ENCODE measurements at places on chromosomes 5 and 9.

- no peak for DNase-seq
Observed at GRCh38 chr5:139422307-139422893, 16.9 kb downstream of the DNAJC18 start.

DNA sequence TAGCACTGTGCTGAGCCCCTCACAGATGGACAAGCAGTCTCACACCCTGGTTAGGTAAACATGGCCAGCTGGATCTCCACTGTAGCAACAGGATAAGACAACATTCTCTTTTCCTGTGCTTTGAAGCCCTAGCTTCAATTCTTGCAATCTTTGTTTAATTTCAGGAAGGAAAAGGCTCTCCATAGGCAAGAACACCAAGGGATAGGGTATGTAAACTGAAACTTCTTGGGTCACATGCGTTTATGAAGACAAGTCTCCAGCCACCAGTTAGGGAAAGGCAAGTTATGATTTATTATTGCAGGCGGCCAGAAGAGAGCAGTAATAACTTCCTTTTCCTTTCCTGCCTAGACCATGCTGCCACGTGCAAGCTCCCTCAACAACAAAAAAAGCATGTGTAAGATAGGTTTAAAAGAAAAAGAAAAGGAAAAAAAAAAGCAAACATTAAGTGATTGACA, 50.1 kb upstream of the POU5F2 start:
- no peak for DNase-seq

GRCh38 chr5:6601271-6601670, 31.6 kb downstream of the NSUN2 start:
- DNase-seq: no peak

GRCh38 chr5:2039180-2039531, 156.4 kb upstream of the IRX4 start:
- no peak for DNase-seq

GRCh38 chr5:148960070-148960769, 102.6 kb downstream of the SH3TC2 start:
- peak; percentile 26 for DNase-seq

- DNase-seq: no peak
Observed at GRCh38 chr5:54792611-54793404, 192.6 kb downstream of the ESM1 start.

- no peak for DNase-seq
Observed at GRCh38 chr9:129038109-129038852, 1.9 kb downstream of the MIGA2 start.

- no peak for DNase-seq
Observed at GRCh38 chr5:167790462-167791260, 500.8 kb upstream of the WWC1 start.

DNA sequence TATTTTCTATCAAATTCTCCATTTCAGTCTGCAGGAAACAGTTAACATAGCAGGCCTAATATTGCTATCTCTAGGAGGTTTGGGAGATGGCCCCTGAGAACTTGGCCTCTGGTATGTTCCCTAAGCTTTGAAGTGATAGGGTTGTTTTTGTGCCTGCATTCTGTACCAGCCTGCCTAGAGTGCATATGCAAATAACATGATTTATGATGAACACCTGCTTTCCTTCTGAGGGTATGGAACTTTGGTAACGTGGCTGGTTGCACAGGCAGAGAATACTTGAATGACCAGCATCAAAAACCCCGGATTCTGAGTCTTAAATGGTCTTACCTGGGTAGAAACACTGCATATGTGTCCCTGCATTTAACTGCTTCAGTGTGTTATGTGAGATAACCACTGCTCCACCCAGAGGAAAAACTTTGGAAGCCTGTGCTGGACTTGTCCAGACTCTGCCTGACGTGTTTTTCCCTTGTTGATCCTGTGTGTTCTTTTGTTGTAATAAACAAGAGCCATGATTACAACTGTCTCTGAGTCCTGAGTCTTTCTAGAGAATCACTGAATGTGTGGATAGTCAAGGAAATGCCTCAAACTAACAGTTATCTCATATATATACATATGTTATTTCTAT, 111.3 kb upstream of the ABCA1 start:
- no peak for DNase-seq

DNA sequence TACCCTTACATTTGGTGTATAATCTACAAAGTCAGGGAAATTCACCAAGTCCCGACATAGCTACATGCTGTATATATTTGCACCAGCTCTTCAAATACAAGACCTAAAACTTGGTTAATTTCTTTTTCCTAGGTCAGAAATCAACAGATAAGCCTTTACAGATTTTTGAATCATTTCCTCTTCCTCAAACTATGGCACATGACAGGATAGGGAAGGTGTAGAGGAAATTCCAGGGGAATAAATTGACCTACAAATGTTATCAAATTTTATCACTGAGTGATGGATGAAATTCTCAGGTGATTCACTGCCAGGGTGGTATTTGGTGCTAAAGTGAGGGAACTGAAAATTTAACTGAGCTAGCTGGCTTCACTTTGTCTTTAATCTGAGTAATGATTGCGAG, 360.0 kb downstream of the BNC2 start:
- DNase-seq: no peak

DNA sequence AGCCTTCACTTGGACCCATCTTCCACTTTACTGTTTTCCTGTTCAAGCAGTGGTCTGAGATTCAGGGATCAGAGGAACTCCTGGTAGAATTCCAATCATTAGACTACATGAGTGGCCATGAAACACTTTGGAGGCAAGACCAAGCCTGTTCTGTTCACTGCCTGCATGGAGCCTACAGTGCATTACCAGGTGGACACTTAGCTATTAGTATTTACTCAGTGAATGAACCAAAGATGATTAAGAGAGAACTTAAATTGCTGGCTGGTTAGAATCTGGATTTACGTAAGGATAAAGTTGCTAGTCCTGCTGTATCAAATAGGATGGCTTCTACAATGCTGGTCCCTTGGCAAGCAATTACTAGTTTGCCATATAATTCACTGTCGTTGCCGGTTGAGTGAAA, 245.5 kb downstream of the ARRDC3 start:
- DNase-seq: no peak

GRCh38 chr5:14395411-14395810, 186.2 kb upstream of the OTULINL start:
- no peak for DNase-seq

- peak; percentile 51 for DNase-seq
Observed at GRCh38 chr5:160021831-160022446, 13.0 kb downstream of the TTC1 start.

GRCh38 chr5:35393901-35394300, 163.6 kb upstream of the PRLR start:
- DNase-seq: no peak
